ENCODE measurements at places on chromosomes 16 and 17.

- no peak for DNase-seq
These were observed 10.2 kb upstream of the RSKR start for GRCh38 chr17:28624148-28624547.

DNA sequence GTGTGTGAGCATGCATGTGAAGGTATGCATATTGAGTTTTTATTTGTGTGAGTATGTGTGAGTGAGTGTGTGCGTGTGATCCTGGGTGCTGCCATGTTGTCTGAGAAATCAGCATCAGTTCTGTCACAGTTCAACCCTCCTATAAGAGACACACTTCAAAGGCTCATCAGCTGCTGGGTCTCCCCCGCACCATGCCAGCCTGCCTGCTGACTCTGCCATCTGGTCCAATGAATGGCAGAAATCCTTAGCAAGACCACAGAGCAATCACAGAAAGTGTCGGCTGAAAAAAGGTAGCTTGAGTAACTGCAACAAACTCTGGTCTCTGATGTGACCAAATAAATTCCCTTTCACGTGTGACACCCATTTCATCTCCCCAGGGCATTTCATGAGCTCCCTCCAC, 381.8 kb upstream of the MAF start:
- DNase-seq, result no peak

GRCh38 chr16:29978081-29978480, 4.4 kb downstream of the TAOK2 start:
- DNase-seq, result no peak

- DNase-seq, result no peak
These were observed 132.0 kb downstream of the RBFOX3 start for GRCh38 chr17:79478841-79479240.

DNA sequence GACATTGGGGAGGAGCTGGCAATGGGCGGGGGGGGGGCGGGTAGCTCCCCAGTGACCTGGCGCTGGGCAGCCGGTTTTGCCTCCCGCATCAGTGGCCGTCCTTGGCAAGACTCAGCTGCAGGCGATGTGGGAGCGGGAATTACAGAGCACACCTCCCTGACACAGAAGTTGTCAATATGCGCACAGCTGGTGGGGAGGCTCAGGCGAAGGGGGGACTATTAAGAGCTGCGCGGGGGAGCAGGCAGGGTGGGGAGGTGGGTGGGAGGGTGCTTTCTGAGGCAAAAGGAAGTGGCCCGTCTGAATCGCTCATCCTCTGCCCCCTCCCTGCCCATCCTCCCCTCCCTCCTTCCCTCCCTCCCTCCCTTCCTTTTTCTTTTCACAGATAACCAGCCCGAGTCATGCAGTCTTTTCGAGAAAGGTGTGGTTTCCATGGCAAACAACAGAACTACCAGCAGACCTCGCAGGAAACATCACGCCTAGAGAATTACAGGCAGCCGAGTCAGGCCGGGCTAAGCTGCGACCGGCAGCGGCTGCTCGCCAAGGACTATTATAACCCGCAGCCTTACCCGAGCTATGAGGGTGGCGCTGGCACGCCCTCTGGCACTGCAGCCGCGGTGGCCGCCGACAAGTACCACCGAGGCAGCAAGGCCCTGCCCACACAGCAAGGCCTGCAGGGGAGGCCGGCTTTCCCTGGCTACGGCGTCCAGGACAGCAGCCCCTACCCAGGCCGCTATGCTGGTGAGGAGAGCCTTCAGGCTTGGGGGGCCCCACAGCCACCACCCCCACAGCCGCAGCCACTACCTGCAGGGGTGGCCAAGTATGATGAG, 44.0 kb downstream of the SREBF1 start:
- DNase-seq, result no peak

DNA sequence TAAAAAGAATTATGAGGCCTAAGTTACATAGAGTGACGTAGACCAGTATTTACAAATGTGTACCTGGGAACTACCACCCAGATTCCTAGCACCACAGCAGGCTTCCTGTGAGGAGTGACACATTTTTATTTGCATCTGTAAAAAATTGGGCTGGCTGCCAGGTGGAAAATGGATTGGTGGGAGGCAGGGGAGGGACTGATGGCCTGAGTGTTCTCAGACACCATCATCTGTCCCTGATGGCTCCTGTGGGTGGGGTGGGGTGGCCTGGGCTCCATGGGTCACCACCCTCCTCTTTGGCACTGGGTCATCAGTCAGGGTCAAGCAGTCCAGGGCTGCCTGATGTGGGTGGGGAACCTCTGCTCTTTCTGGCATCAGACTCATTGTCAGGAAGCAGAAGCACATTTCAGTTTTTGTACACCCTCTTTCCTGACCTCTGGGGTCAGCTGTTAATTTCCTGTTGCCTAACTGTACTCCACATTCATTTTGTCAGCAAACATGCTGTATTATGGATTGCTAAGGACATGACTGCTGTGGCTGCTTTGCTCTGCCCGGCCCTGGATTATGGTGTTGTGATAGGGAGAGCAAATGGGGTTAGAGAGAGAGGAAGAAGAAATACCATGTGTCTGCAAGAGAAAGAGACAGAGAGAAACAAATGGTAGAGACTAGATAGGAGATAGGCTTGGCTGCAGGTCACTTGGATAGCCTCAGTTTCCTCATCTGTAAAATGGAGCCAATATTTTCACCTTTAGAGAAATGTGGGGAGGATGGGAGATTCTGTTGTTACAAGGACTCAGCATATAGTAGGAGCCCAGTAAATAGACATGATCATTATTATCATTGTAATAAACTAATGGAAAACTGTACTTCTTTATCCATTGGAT, 11.6 kb upstream of the MFAP4 start:
- no peak for DNase-seq

DNA sequence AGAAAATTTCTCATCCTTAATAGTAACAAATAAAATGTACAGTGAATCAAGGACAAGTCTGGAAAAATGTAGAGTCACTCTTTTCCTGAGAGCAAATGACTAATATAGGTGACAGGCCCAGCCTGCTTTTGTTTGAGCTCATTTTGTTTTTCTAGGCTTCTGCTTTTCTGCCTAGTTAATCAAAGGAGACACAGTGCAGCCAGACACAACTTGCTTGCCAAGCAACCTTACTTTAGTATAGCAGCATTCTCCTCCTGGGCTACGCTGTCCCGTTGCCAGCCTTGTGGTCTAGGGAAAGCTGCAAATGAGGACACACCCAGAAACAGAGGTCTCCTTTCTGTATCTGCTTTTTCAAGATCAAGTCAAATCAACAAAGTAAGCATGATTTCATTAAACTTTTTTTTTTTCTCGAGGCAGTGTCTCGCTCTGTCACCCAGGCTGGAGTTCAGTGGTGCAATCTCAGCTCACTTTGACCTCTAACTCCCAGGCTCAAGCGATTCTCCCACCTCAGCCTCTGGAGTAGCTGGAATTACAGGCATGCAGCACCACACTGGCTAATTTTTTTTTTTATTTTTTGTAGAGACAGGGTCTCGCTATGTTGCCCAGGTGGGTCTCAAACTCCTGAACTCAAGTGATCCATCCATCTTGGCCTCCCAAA, 17.2 kb downstream of the GINS3 start:
- DNase-seq, result no peak

- DNase-seq, result no peak
These were observed 52.5 kb downstream of the ARHGAP27 start for GRCh38 chr17:45380046-45380765.

Data from NCI-H1417 treated with DMSO at 0.1 percent for 48 hours (cell line).